ENCODE measurements at places on chromosomes 16 and 17.

DNA sequence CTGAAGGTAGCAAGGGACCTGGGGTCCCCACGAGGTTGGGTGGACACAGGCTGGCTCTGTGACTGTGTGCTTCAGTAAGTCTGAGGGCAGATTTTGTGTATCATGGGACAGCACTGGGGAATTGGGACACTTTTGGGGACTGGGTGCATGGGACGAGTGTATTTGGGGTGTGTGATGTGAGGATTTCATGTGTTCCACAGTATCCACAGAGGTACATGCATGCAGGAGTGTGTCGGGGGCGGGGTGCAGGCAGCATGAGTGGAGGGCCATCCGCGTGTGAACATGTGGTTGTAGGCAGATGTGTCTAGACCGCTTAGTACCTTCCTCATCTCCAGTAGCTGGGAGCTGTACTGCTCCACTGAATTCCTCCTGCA, 1.1 kb upstream of the DLX3 start:
- DNase-seq: no peak

- DNase-seq: no peak
Observed at GRCh38 chr17:70699408-70699807, 530.1 kb downstream of the KCNJ2 start.

- DNase-seq: peak; percentile 80
Observed at GRCh38 chr17:10327640-10328039, 45.2 kb downstream of the MYH13 start.

GRCh38 chr16:89880477-89881367, 7.3 kb downstream of the TCF25 start:
- DNase-seq: no peak

- peak; percentile 24 for DNase-seq
Observed at GRCh38 chr17:6603744-6604325, 36.7 kb downstream of the KIAA0753 start.

DNA sequence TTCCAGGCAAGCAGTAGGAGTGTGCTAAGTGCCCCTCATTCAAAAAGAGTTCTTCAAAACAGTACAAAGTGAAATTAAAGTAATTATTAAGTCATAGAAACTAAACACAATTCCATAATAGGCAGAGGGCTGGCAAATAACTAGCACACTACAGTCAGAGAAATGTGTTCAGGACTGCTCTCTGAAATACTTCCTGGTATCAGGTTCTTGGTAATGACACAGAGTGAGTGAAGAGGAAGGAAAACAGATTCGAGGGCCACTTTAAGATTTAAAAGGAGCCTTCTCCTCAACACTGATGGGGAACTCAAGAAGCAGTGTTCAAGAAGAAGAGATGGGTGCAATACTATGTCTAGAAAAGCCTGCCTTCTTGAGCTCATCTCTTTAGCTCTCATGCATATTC, 139.2 kb downstream of the TOX3 start:
- DNase-seq: no peak

DNA sequence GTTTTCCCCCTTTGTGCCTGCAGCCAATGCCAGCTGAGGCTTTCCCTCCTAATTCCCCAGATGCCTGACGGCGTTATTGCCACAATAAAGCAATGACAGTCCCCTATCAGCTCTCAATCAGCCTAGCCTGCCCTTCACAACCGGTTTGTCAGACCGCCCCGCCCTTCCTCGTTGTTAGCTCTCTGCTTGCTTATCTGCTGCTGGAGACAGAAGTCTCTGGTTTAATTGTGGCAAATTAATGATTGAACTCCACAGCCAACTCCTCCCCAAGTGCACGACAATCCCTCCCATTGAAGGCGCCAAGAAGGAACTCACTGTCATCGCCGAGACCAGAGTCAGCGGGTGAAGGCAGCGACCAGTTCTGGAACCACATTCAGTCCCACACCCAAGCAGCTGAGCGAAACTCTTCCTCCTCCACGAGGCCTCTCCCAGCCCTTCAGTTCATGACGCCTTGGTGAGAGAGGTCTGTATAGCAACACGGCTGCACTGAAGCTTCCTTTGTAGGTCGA, 474.4 kb downstream of the SLC39A11 start:
- no peak for DNase-seq

GRCh38 chr16:22375117-22375962, 921 bp upstream of the CDR2 start:
- peak; percentile 19 for DNase-seq

DNA sequence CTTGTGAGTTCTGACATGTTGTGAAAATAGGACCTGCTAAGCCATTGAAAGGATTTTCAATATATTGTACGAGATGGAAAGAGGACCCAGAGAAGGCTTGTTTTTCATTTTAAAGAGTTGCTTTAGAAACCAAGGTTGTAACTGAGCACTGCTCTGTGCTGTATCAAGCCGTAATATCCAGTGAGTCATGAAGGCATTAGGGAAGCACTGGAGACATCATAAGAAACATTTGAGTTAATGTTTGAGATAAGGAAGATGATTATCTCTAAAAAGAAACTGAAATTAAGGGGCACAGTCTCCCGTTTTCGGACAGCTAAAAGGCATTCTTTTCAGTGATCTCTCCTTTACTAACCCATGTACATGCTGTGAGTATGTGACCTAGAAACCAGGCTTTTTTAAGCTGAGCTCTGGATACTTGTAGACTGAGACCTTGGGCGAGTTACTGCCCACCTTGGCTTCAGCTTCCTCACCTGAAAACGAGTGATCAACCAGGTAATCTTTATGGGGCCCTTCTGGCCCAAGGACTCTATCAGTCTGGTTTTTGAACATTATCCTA, 149.2 kb upstream of the TBX2 start:
- peak; percentile 96 for DNase-seq

DNA sequence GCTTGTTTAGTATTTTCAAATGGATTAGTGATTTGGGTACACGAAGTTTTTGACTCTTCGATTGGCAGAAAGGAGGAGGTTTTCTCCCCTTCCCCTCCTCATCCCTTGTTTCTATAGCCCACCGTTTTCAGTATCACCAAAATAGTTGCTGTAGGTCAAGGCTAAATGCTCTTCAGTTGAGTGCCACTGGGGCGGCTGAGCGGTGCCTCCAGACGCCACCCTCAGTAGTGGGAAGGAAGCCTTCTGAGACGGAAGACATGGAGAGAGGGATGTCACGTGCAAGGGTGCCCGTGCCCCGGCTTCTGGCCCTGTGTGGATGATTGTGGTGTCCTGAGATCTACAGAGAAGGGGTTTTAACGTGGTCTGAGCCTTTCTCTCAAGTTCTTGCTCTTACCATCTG, 39.7 kb upstream of the CRISPLD2 start:
- no peak for DNase-seq

DNA sequence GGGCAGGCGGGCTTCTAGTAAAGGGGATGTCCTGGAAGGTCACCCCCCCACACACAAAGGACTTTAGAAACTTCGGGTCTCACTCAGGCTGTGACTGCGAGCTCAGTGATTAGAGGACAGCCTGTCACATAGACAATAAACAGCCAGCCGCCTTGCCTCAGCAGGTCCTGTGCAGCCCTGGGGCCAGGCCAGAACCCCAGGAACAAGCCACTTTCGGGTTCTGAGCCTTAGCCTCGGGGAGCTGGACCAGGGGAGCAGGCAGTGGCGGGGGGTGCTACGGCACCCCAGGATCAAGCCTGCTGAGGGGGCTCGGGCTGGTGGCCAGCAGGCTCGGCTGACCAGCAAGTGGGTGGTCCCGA, 1.1 kb downstream of the GAS7 start:
- no peak for DNase-seq

DNA sequence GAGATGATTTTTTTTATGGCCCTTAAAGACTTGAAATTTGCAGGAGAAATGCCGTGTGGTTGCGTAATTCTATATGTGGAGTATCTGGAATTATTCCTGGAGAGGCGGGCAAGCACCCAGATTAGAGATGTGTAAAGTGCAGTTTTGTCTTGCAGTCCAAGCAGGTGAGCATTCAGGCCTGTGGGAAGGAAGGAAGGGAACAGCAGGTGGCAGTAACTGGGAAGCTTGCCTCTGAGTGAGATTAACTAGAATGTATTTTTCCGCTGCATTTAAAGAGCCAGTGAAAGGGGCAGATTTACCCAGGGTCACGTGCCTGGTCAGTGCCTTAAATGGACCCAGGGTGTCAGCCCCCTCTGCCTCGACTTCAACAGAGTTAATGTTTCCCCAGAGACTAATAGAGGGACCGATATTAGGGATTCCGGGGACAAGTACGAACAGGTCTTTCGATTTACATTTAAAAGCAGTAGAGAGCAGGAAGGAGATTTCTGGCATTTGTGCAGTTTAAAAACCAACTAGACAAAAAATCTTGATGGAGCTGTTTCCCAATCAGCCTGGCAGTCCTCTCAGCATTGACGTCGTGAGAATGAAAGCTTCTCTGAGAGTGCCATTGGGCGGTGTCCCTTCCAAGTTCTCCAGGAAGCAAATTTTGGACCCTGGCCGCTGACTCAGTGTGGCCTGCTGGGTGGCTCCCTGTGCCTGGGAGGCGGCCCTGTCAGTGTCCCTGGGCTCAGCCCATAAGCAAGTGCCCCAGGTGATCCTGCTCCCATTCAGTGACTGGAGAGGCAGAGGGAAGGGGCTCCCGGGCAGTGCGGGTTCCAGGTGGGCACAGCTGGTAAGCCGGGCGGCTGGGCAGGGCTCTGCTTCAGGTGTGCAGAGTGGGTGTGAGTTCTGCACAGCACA, 38.2 kb downstream of the KSR1 start:
- DNase-seq: peak; percentile 77

DNA sequence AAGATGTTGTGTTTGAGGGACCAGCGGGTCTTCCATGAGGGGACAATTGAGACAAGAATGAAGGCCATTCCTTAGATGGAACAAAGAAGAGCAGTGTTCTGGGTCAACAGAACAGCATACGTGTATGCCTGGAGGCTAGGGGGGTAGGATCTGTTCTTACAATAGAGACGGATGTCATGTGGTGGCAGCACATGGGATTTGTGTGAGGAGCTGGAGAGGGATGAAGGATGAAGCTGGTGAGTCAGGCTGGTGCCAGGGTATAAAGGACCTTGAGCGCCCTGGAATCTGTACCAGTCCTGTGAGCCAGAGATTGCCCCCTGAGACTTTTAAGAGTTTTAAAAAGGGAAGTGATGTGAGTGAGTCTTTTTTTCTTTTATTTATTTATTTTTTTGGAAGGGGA, 22.8 kb upstream of the WFDC1 start:
- DNase-seq: no peak

DNA sequence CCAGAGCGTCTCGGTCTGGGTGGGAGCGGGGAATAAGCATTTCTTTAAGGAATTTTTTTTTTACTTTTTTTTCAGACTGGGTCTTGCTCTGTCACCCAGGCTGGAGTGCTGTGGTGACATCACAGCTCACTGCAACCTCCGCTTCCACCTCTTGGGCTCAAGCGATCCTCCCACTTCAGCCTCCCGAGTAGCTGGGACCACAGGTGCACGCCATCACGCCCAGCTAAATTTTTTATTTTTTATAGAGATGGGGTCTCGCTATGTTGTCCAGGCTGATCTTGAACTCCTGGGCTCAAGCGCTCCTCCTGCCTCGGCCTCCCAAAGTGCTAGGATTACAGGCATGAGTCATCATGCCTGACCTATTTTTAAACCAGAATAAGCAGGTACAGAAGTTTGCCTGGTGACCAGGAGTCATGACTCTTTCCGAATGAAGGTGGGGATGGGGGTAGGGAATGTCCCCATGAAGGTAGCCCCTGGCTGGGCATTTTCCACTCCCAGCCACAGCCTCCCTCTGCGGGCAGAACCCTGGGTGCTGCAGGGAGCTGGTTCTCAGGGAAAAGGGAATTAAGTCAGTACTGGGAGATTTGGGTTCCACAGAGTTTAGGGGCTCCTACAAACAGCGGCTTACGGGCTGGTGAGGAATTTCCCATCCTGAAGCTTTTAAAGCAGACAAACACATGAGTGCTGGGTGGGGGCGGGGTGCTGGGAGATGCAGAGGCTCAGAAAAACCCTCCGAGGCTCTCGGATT, 48.3 kb downstream of the TBC1D16 start:
- peak; percentile 43 for DNase-seq

DNA sequence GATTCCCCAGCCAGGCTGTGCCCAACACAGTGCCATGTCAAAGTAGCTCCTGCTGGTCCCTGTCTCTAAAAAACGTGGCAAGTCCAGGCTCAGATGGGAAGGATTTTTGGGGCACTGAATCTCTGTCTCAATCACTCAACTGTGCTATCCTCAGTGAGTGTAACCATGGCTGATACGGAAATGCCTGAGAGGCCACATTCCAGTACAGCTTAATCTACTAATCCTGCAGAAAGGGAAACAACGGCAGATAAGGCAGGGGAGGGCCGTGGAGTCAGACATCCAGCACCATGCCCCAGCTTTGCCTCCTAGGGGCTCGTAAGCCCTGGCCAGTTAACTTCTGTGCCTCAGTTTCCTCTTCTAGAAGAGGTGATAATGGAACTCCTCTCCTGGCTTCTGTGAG, 251.7 kb downstream of the CPPED1 start:
- DNase-seq: no peak

- no peak for DNase-seq
Observed at GRCh38 chr16:86679490-86679889, 101.1 kb downstream of the FOXL1 start.

DNA sequence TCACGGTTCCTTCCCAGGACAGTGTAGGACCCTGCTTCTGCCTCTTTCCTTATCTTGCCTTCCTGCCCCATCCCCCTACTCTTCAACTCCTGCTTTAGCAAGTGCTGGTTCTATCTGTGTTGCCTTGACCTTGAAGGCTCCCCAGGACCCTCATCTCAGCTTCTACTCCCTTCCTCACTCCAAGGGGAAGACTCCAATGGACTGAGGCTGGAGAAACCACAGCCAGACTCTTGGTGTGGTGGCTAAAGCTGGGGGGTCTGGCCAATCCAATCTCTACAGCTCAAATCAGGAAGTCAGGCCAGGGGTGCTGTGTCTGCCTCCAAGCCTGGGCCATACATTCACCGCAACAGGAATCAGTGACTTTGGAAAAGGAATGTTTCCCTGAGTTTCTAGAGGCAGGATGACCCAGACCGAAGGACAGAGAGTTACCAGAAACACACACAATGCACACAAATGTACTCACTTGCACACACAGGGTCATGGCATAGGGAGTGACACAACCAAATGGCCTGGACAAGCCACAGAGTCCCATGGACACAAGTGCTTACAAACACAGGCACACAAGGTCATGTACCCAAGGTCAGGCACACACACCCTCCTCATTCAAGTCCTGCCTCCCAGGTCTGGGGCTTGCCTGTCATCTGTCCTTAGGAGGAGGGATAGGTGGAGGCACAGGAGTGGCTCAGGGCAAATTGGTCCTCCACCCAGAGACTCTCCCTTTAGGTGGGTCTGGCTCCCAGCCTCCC, 1.7 kb upstream of the HSD11B2 start:
- no peak for DNase-seq

DNA sequence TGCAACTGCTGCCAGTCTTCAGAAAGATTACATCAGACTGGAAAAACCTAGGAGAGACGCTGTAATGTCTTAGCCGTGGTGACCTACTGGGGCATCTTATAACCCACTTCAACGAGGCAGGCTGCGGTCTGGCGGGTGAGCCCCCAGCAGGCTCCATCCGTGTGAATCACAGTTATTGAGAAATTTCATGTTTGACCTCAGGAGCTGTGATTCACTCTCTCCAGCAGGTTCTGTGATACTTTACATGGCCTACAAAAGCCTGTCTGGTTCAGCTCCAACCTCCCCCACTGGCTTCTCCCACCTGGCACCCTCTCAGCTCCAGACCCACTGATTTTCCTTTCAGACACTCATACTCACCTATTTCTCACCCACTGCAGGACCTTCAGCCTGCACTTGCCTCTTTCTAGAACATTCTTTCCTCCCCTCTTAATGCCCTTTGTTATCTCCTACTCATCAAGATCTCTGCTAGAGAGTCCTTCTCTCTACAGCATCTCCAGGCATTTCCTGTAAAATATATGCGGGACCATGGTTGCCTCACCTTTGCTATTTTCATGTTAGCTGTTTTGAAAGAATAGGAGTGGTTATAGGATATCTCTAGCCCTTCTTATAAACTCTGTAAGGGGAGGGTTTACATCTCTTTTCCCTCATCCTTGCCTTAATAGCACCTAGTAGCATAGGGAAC, 227.9 kb downstream of the MAF start:
- peak; percentile 51 for DNase-seq

- peak; percentile 72 for DNase-seq
Observed at GRCh38 chr17:4607773-4608187, 23.5 kb downstream of the SMTNL2 start.

Measured in fibroblast of villous mesenchyme (primary cell).